Stimulated activated CD8-positive, alpha-beta memory T cell treated with anti-CD3 and anti-CD28 coated beads, Interleukin-15, amount 100 ng/mL, for 4 hours (primary cell): ENCODE measurements at places on chromosomes 7 and 10.

DNA sequence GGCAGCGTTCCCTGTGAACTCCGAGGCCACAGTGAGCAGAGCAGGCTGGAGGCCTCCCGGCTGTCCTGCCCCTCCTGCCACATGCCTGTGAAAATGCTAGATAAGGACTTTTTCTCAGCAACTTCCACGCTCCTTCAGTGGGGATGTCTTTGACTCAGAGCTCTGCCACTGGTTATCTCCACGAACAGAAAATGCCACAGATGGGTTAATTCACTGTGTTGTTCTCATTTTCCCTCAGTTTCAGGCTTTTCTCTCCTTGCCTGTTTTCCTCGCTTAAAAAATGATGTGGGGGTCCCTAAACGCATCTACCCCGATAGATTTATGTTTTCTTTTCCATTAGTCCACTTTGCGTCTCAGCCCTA, 51.3 kb downstream of the IKZF1 start:
- no peak for DNase-seq

GRCh38 chr7:36464271-36464670, 74.6 kb downstream of the ANLN start:
- no peak for DNase-seq

DNA sequence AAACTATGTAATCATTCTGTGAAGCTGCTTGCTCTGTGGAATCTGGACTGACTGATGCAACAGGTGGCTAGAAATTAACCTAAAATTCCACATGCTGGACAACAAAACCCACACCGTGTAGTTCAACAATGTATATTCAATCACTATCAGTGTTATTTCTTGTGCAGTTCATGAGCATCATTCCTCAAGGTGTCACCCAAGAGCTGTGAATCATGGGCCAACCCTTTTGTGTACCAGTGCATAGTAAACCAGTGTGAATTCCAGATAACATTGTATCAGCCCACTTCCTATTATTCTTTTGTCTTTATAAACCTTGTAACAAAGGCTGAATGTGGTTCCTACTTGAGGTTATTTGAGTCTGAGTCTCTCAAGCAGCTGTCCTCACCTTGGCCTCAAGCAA, 905.2 kb upstream of the ZNF722 start:
- DNase-seq = no peak

DNA sequence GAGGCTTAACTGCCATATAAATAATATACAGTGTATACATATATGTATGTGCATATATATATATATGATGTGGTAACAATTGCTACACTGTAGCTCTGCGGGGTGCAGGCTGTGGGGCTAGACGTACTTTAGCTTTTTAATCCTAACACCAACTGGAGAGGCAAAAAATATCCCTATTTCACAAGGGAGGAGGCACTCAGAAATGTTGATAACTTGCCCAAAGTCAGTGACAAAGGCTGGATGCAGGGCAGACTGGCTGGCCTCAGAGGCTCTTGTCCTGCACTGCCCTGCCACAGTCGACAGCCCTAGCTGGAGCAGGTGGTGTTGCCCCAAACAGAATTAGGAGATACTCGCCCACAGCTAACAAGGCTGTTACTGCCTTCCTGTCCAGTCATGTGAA, 1.5 kb upstream of the RELN start:
- DNase-seq = no peak

- DNase-seq = no peak
Observed at GRCh38 chr7:50812841-50813475, 30.3 kb upstream of the GRB10 start.

DNA sequence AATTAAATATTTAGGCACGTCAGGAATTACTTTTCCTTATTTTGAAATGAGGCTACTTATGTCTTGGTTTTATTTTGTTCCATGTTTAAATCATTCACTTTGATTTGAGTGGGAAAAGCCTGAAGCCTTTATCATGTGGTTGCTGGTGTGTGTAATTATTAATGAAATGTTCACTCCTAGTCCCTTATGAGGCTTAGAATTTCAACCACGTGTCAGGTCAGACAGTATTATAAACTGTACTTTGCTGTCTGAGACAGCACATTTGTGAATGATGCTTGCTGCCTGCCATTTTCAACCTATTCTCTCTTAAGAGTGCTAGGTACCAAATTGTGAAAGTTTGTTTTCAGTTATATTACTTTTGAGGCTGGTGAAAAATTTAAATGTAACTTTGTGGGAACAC, 58.9 kb downstream of the COL17A1 start:
- no peak for DNase-seq

DNA sequence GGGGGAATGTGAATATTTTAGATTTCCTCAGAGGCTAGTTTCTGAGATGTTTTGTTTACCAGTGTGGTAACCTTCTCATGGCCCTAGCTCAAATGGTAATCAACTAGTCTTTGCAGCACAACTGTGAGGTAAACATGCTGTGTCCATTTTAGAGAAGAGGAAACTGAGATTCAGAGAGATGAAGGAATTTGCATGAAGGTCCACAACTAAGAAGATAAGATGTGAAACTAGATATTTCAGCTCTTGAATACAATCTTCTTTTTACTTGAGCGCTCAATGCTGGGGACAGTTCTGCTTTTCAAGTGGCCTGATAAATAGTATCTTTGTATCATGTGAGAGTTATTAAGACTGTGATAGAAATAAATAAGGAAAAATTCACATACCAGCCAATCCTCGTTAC, 245.4 kb downstream of the AUTS2 start:
- no peak for DNase-seq

DNA sequence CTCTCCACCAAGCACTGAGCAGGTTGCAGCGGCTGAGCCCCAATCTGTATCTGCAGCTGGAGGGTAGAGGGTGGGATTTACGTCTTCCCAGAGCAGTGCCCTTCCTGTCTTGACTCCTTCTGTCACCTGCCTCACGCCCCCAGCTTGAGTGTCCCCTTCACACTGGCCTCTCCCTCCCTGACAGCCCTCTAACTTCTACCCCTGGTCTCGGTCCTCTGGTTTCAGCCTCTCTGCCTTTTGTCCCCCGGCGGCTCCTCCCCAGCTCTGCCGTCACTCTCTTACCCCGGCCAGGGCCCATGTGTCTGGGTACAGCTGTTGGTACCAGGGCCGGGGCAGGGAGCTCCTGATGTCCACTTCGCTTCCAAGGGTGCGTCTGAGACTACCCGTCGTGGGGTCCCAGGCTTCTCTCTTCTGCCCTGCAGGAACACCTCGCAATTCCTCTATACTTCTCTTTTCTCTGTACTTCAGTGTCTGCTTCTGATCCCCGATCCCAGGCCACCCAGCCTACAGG, 654 bp downstream of the MUC3A start:
- DNase-seq = no peak

- DNase-seq = no peak
Observed at GRCh38 chr7:35185908-35186731, 67.8 kb downstream of the TBX20 start.

GRCh38 chr10:73937333-73938043, 26.6 kb downstream of the PLAU start:
- DNase-seq = no peak

DNA sequence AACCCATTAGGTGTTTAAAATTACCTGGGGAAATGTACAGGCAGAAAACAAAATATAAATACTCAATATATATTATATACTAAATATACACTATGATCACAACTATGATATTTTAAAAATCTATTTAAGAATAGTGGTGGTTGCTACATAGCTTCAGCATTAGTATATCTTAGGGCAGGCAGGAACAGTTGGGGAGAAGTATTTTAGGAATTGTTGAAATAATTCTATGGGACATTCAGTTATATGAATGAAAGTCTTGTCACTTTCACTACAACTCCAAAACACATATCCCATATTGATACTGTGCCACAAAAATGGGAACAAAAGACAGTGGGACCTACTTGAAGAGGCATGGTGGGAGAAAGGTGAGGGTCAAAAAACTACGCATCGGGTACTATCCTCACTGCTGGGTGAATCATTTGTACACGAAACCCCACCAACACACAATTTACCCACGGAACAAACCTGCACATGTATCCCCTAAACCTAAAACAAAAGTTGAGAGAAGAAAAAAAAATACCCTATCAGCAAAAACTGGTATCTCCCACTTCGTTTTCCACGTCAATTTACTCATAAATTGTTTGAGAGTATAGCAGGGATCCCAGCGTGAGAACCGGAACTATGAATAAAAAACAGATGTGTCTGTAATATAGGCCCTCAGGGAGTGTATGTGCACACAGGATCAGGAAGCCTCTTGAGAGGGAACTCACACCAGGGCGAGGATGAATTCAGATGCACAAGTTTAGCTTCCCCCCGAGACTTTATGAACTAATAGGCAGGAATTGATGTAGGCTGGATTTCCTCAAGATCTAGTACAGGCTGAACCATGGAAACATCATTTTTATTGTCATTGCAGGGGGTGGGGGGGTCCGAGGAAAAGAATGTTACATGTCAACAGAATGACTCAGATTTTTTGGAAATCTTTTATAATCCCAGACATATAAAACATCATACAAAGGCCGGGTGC, 16.2 kb downstream of the SLC16A12 start:
- no peak for DNase-seq

DNA sequence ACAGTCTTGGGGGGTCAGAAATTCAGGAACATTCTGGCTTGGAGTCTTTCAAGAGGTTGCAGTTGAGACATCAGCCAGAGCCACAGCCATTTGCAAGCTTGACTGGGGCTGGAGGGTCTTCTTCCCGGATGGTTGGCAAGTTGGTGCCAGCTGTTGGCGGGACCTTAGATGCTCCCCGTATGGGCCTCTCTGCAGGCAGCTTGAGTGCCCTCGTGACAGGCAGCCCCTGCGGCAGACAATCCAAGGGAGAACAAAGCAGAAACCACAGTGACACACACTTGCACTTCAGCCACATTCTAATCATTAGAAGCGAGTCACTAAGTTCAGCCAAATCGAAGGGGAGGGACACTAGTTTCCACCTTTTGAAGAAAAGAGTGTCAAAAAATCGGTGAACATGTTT, 59.4 kb upstream of the MXI1 start:
- no peak for DNase-seq

- DNase-seq = no peak
Observed at GRCh38 chr10:128519581-128519980, 393.4 kb upstream of the MKI67 start.

- no peak for DNase-seq
Observed at GRCh38 chr10:113247050-113247449, 297.0 kb downstream of the TCF7L2 start.

DNA sequence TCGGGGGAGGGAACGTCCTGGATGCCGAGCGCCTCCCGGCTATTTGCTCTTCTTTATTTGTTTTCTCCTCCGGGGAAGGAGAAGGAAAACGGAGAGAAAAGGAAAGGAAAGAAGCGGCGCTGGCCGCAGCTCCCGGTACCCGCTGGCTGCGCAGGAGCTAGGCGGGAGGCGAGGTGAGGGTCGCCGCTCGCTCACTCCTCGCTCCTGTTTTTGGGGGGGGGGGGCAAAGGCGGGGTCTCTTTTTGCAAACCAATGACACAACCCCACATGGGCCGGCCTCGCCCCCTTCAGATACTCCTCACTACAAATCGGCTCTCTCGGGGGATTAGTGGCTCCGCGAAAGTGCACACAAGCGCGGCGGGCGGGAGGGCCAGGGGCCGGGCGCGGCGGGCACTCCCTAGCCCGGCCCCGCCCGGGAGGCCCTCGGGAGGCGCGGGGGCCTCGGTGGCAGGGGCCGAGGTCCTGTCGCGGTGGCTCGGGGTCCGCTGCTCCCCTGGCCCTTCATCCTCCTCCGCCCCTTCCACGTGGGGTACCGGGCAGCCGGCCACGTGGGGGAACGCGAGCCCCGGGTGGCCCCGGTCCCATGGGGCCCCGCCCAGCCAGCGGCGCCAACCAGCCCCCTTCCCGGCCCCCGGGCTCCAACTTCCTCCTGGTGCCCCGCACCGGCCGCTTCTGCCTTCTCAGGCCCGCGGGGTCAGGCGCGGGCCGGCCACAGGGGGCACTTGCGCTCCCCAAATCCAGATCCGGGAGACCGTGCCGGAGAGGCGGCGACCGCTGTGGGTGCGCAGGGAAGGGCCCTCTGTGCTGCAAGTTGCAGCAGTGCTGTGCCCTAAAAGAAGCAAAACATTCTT, 718 bp upstream of the CTBP2 start:
- no peak for DNase-seq

GRCh38 chr7:33596686-33597085, 308.7 kb upstream of the BMPER start:
- no peak for DNase-seq

DNA sequence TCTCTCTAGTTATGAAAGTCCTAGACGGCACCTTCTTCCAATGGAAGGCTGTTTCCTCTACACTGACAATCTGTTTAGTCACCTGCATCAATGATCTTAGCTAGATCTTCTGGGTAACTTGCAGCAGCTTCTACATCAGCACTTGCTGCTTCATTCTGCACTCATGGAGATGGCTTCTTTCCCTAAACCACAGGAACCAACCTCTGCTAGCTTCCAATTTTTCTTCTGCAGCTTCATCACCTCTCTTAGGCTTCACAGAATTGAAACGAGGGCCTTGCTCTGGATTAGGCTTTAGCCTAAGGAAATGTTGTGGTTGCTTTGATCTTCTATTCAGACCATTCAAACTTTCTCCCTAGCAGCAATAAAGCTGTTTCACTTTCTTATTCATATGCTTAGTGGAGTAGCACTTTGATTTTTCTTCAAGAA, 24.6 kb downstream of the NAMPT start:
- DNase-seq = no peak

DNA sequence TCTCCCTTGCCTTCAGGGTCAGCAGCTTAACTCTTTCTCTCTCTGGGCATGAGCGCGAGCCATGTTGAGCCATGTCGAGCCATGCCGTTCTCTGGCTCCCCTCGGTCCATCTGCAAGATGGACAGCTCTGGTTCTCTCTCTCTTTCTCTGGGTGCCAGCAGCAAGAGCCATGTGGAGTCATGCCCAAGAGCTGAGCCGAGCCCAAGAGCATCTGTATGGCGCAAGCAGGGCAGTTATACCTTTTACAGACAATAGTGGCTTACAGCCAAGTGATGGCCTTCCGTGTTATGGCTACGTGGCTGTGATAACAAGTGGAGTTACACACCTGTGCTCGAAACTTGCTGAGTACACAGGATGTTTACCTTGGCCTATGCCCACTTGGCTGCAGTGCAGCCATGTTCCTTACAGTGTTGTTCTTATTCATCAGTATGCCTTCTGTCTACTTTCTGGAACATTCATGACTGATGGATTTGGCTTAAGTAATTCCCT, 327.7 kb downstream of the GLRX3 start:
- no peak for DNase-seq

DNA sequence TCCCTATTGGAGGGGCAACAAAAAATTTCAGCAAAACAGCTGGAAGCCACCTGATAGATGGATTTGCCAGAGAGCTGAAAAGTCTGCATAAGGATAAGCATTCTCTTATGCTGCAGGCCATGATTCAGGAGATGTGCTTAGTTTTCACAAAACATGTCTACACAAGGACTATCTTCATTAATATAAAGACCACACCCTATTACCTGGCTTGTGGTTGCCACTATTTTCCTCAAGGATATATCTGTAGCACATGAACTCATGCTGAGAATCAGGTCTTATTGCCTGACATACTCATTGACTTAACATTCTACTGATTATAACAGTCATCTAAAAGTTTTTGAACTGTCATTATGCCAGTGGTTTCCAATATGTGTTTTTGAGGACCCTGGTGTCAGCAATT, 7.1 kb upstream of the COL17A1 start:
- DNase-seq = no peak
